ENCODE measurements at places on chromosomes 7 and 10.
A peak's percentile ranks its signal among the peaks of the same experiment; 100 is the strongest.

DNA sequence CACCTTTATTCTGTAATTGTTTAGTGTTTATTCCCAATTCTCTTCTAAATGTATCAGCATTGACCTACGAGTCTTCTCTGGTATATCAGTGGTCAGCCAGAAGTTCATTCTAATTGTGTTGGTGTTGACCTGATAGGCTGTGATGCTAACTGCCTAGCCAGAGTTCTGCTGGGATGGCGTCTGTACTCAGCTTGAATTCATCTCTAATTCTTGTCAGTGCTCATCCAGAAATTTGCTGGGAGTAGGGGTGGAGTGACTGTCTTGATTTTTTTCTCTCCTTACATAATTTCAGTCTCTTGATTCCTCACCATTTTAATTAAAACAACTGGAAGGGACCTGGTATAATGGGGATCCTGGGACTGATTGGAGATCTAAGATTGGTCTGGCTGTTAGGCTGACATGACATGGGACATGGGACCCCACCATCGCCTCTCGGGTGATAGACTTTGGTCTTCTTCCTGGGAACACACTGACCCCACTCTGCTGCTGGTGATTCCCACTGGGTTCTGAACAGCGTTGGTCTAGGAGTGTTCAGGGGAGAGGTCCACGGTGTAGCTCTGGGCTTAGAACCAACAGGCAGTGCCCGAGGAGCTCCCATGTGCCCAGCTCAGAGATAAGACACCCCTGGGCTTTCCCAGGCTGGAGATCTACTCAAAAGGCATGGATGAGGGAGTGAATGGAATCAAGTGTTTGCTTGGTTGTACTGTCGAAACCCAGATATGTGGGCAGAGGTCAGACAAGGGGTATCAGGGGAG is 3.8 kb downstream of the NEURL1 start:
- H3K4me1 ChIP-seq, result peaks cover 3% of the 10 kb centered on the region
- no peak overlapping the region for H3K4me3 ChIP-seq
- H3K36me3 ChIP-seq, result no peaks in the 10 kb centered on the region
- H3K27me3 ChIP-seq, result no peaks in the 10 kb centered on the region
- DNase-seq, result no peak

DNA sequence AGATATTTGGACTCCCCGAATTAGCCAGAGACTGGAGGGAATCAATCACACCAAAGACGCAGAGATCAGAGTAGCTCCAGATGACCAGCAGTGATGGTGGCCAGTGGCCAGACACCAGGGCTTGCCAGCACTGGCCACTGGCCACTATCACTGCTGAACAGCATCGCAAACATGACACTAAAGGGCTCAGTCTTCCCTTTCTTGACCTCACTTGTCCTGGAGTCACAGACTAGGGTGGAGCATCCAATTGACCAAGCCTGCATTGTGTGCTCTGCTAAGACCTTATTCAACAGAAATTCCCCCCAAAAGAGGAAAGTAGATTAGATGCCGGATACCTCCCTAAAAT is 234.7 kb downstream of the CREB5 start:
- no peak for DNase-seq
- no peaks in the 10 kb centered on the region for H3K4me1 ChIP-seq
- no peak overlapping the region for H3K27ac ChIP-seq
- H3K4me3 ChIP-seq, result no peak overlapping the region
- no peaks in the 10 kb centered on the region for H3K36me3 ChIP-seq
- no peaks in the 10 kb centered on the region for H3K27me3 ChIP-seq

- no peaks in the 10 kb centered on the region for H3K4me1 ChIP-seq
- DNase-seq, result no peak
- no peak overlapping the region for H3K27ac ChIP-seq
- no peak overlapping the region for H3K4me3 ChIP-seq
- no peaks in the 10 kb centered on the region for H3K27me3 ChIP-seq
- H3K36me3 ChIP-seq, result no peaks in the 10 kb centered on the region
Measured at GRCh38 chr7:86600506-86601290, 43.0 kb upstream of the GRM3 start.

DNA sequence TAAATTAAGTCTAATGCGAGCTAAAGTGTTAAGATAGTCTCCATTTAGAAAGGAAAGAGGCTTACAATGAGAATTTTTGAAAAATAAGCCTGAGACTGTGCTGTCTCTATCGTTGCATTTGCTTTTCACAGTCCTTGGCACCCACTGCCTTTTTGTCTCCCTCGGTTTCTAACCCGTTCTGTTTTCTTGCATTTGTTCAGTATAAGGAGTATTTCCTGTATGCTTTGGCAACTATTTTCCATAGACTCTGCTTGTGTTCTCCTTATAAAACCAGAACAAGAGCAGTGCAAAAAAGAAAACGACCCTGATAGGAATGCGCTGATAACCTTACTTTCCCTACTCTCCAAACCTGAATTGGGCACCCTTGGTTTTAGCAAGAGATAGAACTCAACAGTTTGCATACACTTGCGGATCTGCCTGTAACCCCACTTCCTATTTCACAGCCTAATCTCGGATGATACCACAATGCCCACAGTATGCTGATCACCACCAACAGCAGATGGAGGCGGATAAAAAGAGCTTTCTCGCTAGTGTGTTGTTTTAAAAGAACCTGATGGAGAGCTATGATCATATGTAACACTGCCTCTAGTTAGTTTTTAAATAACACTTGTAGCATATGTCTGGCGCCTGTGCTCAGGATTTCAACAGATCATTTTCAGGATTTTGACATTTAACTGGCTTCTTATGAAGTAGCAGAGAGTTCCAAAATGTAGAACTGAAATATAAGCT is 1.6 kb upstream of the ARHGAP12 start:
- H3K36me3 ChIP-seq, result no peaks in the 10 kb centered on the region
- H3K4me1 ChIP-seq, result peaks cover 10% of the 10 kb centered on the region
- peak; percentile 24 for DNase-seq
- peak overlapping the region; percentile 84 for H3K27ac ChIP-seq
- peak overlapping the region; percentile 90 for H3K4me3 ChIP-seq

GRCh38 chr10:124063750-124064603 is 29.4 kb downstream of the CHST15 start:
- DNase-seq, result no peak
- H3K4me1 ChIP-seq, result peaks cover 14% of the 10 kb centered on the region
- no peak overlapping the region for H3K27ac ChIP-seq
- no peak overlapping the region for H3K4me3 ChIP-seq

DNA sequence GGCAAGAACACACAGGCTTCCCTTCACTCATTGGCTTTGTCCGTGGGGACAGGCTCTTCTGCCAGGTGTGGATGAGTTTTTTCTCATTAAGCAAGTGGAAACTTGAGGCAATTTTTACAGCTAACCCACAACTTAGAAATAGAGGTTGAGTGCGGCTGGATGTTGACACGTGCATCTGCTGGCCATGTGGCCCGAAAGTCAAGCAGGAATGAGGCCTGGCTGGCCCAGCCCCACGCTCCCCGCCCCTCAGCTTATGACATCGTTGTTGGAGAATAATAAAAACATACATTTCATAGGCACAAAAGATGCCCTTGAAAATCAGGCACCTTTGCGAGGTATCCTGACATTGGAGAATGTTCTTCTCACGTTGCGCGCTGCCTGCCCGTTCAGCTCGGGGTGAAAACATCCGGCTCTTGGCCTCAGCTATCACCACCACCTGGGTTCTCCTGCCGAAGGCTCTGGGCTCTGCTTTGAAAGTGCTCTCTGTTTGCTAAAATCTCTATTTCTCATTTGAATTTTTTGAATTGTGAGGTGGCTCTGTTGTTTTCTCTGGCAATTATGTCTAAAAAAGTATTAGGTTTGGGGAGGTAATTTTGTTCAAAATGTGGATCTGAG is 310.7 kb downstream of the WDR37 start:
- H3K4me1 ChIP-seq, result no peaks in the 10 kb centered on the region
- H3K4me3 ChIP-seq, result no peak overlapping the region
- no peaks in the 10 kb centered on the region for H3K27me3 ChIP-seq
- H3K36me3 ChIP-seq, result no peaks in the 10 kb centered on the region

DNA sequence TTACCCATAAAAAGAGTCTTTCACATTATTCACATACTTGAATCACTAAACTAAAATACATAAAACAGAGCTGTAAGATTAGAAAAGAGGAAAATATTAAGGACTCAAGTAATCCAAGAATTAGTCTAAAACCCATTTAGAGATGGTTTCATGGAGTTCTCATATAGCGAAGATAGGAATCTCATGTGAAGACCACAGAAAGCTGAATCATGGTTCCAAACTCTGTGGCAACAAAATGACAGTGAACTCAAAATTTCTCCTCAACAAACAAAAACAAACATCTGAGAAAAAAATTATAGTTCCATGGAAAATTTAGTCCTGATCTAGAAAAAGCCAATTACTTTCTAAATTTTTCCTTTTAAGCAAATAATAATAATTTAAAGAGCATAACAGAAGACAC is 34.6 kb downstream of the BAZ1B start:
- H3K27ac ChIP-seq, result no peak overlapping the region
- DNase-seq, result no peak
- no peaks in the 10 kb centered on the region for H3K27me3 ChIP-seq
- no peak overlapping the region for H3K4me3 ChIP-seq
- H3K36me3 ChIP-seq, result peaks cover 25% of the 10 kb centered on the region
- H3K4me1 ChIP-seq, result no peaks in the 10 kb centered on the region

- no peak for DNase-seq
- H3K4me3 ChIP-seq, result no peak overlapping the region
- H3K27ac ChIP-seq, result no peak overlapping the region
Measured at GRCh38 chr10:131186547-131187253, 124.8 kb downstream of the TCERG1L start.

DNA sequence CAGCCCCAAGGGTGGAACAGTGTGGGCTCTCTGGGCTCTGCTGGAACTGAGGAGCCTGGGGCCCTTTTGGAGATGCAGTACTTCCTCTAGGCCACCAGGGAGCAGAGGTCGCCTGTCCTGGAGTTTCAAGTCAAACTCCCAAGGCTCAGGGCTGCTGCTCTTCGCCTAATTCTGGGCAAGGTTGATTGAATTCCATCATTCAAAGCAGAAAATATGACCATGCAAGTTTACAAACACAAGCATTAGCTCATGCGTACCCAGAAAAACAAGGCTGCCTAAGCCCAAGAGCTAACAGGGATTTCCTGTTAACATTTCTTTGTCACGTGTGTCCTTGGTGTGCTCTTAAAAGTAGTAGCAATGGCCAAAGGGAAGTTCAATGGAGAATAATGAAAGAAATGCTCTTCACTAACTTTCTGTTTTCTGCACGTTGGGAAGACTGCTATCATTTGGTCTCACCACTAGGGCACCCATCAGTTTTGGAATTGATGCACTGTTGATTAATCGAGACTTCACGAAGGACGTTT is 20.1 kb downstream of the LDB3 start:
- no peaks in the 10 kb centered on the region for H3K4me1 ChIP-seq
- no peaks in the 10 kb centered on the region for H3K36me3 ChIP-seq
- no peak overlapping the region for H3K4me3 ChIP-seq
- DNase-seq, result peak; percentile 43
- no peak overlapping the region for H3K27ac ChIP-seq

DNA sequence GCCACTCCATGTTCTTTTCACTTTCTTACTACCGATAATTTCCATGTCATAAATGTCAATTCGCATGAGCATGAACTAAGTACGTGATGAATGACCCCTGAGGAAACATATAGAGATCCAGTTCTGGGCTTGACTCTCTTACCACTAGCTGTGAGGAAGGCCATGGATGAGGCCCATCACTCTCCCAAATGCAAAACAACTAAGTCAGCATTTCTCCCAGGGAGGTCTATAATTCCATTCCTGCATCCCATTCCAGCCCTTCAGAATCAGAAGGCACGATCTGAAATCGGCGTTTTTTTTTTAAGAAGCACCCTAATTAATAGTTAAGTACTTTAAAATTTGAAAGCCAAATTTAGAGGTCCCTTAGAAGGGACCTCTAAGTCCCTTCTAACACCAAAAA is 116.5 kb downstream of the CABCOCO1 start:
- no peaks in the 10 kb centered on the region for H3K36me3 ChIP-seq
- no peak overlapping the region for H3K27ac ChIP-seq
- H3K4me3 ChIP-seq, result no peak overlapping the region
- H3K4me1 ChIP-seq, result no peaks in the 10 kb centered on the region
- H3K27me3 ChIP-seq, result no peaks in the 10 kb centered on the region

DNA sequence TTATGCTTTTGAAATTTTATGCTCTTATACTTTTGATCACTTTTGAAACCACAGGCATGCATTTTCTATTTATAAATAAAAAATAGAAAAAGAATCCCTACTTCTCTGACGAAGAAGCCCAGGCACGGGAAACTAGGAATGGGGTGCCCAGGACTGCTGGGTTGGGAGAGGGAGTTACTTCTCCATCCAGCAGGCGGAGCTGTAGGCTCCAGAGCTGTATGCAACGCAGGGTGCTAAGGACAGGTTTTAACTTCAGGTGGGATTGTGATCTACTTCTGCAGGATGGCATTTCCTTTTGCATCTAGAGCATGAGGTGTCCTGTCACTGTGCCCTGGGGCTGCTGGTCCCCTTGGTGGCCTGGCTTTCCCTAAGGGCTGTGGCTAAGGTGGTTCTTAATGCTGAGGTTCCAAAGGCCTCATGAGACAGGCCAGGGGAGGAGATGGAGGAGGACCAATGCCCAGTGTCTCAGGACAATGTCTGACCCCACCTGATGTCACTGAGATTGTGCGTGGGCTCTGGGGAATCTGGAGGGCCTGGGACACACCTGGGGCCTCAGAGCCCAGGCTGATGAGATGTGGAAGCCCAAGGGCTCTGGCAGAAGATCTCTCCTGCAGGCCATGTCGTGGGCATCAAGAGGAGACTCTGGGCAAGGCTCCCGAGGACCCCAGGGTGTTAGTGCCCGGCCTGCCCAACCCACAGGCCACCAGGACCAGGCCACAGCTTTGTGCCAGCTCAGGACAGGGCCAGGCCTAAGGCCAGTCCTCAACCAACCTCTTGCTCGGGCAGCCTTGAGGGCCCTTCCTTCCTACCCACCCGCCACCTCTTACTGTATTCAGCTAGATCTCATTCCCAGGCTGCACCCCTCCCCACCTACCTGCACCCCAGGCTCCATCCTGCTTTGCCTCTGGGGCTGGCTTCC is 507 bp downstream of the CCDC201 start:
- no peak overlapping the region for H3K4me3 ChIP-seq
- no peak overlapping the region for H3K27ac ChIP-seq
- no peak for DNase-seq
- H3K36me3 ChIP-seq, result no peaks in the 10 kb centered on the region

GRCh38 chr7:127760436-127761031 is 108.5 kb downstream of the SND1 start:
- H3K27ac ChIP-seq, result no peak overlapping the region
- H3K27me3 ChIP-seq, result no peaks in the 10 kb centered on the region
- no peak overlapping the region for H3K4me3 ChIP-seq

GRCh38 chr7:78510580-78511188 is 712.1 kb downstream of the PHTF2 start:
- no peaks in the 10 kb centered on the region for H3K27me3 ChIP-seq
- no peak overlapping the region for H3K27ac ChIP-seq
- no peaks in the 10 kb centered on the region for H3K4me1 ChIP-seq

GRCh38 chr10:46292573-46293023 is 5.8 kb downstream of the ANTXRL start:
- no peak overlapping the region for H3K4me3 ChIP-seq
- no peaks in the 10 kb centered on the region for H3K36me3 ChIP-seq
- H3K27ac ChIP-seq, result no peak overlapping the region
- no peaks in the 10 kb centered on the region for H3K4me1 ChIP-seq
- no peak for DNase-seq

All from naive thymus-derived CD4-positive, alpha-beta T cell (primary cell).